ENCODE measurements at places on chromosomes 13 and 19.

GRCh38 chr19:1097810-1098176 is 2.6 kb upstream of the POLR2E start:
- no peak for DNase-seq

GRCh38 chr13:41971848-41972247 is 10.9 kb upstream of the VWA8 start:
- no peak for DNase-seq

GRCh38 chr19:54155694-54156093 is 3.8 kb downstream of the LENG1 start:
- no peak for DNase-seq

- DNase-seq, result peak; percentile 93
Observed at GRCh38 chr19:38769635-38770211, 3.6 kb downstream of the LGALS7 start.

- no peak for DNase-seq
Observed at GRCh38 chr13:80029170-80029569, 311.8 kb downstream of the SPRY2 start.

GRCh38 chr19:51799034-51799773 is 4.2 kb downstream of the FPR3 start:
- DNase-seq, result no peak

DNA sequence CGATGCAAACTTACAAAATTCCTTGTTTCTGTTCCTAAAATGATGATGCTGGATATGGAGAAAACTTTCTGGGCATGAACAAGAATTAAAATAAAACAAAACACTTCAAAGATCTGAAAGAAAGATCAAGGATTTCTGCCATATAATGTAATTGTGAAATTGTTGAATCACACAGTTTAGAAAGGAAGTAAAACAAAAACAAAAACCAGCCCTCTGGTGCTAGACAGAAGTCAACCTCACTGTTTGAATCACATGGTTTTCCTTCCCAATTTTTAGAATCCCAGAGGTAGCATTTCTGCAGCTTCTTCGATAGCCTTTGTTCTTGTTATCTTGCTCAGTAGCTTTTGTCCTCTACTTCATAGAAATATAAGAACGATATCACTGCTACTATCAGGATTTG is 118.2 kb upstream of the ARGLU1 start:
- no peak for DNase-seq

DNA sequence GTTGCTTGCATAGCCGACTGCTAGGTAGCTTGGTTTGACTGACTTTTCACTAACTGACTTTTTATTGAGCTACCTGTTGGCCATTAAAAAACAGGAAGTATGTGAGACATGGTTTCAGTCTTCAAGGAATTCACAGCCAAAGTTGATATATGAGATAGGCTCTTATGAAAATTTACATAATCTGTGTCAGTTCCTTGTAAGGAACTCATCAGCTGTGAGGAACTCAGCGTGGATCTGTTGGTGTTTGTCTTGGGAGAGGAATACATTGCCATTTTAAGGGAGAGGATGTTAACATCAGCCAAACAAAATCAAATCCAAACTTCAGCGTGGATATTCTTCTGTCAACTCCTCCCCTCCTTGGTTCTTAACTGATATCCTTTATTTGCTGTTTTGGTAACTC is 2.0 kb downstream of the RNF113B start:
- no peak for DNase-seq

DNA sequence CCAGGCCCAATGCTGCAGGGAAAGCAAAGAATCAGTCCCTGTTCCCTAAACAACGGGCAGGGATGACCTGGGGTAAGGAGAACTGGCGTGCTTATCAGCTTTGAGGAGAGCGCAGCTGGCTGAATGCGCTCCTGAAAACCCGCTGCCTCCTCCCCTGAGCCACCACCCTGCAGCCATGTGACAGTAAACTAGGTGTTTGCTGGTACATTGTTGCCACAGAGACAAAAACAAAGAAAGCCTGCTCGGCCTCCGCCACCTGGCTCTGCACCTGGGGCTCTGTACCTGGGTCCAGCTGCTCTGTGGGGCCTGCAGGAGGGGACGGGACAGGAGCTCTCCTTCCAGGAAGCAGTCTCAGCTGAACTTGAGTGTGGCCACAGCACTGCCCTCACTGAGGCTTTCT is 21.8 kb downstream of the MCF2L start:
- DNase-seq, result no peak

DNA sequence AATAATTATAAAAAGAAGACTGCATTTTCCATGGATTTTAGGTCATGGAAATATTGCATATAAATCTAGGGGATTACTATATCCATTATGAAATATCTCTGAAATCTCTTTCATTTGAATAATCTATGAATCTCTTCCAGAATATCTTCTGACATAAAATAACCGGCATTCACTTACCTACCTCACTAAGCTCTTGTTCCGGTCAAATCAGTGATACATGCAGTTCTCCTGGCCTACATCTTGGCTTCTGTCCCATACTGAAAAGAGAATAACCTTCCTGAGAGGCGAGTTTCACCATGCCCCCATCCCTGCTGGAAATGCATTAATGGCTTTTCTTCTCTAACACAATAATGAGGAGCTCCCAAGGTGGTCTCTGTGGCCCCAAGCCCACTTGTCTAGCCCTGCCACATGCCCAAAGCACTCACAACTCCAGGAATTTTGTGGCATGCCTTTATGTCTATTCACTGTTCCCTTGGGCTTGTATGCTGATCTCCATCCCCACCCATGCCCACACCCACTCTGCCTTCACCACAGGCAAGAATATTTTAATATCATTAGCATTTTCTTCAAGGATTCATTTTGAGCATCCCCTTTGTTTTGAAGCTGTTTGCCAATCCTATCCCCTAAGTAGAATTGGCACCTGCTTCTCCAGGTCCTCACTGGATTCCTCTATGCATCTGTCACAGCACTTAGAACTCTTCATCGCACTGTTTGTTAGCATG is 401.6 kb downstream of the COG6 start:
- DNase-seq, result no peak

DNA sequence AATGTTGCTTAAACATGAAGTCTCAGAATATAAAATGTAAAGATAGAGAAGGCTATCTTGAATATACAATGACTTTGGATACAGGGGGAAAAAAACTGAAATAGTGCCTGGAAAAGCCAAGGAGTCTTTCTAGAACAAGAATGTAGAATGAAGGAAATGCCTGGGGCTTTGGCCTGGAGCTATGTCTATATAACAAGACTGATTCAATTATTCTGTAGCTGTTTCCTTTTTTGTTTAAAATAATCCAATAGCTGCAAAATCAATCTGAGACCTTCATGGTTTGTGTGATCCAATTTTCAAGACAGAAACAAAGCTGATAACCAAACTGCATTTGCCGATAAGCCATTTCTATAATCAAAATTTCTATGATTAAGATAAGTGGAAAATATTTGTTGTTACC is 530.9 kb upstream of the NBEA start:
- DNase-seq, result no peak

GRCh38 chr13:91136806-91137205 is 210.7 kb upstream of the MIR17HG start:
- DNase-seq, result no peak

GRCh38 chr19:17025991-17026658 is 485 bp downstream of the CPAMD8 start:
- no peak for DNase-seq

- no peak for DNase-seq
Observed at GRCh38 chr13:113934576-113934975, 39.3 kb downstream of the C13orf46 start.

- no peak for DNase-seq
Observed at GRCh38 chr19:57314146-57314545, 6.1 kb upstream of the ZNF543 start.

GRCh38 chr19:6778386-6778785 is 5.9 kb downstream of the VAV1 start:
- no peak for DNase-seq

- DNase-seq, result peak; percentile 35
Observed at GRCh38 chr13:24220086-24220703, 59.7 kb downstream of the SPATA13 start.

GRCh38 chr19:40147693-40148347 is 43.4 kb upstream of the MAP3K10 start:
- no peak for DNase-seq

GRCh38 chr13:92175330-92175729 is 776.9 kb downstream of the GPC5 start:
- DNase-seq, result no peak

DNA sequence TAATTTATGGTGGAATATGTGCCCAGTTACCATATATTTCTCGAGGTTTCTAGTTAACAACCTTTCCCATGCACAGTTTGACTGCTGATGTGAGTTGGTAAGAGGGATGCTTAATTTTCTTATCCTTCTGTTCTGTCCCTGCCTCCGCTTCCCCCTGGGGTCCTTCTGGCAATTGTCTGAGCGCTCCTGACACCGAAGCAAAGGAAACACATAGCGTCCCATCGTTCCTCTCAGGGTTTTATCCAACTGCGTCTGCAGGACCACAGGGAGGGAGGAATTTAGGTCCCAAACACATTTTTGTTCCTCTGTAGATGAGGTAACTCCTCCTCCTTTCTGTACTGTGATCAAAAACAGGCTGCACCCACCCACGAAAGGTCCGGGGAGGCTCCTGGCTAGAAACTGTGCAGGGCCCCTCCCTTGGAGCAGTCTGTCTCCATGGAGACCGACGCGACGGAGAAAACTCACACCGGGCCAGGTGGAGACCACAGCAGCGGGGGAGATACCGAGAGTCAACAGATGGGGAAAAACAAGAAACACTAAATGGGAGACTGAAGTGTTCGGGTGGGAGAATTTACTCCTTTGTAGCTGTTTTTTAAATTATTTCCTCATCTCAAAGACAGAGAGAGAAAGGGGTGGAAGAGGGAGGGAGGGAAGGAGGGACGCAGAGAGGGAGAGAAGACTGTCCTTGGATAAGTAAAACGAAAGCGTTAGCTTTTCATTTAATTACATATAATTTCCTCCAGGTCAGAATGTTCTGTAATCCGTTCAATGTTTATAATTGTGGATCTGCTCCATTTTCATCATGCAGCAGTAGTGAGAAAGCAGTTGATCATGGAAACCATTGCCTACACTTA is 191.8 kb upstream of the NBEA start:
- no peak for DNase-seq

DNA sequence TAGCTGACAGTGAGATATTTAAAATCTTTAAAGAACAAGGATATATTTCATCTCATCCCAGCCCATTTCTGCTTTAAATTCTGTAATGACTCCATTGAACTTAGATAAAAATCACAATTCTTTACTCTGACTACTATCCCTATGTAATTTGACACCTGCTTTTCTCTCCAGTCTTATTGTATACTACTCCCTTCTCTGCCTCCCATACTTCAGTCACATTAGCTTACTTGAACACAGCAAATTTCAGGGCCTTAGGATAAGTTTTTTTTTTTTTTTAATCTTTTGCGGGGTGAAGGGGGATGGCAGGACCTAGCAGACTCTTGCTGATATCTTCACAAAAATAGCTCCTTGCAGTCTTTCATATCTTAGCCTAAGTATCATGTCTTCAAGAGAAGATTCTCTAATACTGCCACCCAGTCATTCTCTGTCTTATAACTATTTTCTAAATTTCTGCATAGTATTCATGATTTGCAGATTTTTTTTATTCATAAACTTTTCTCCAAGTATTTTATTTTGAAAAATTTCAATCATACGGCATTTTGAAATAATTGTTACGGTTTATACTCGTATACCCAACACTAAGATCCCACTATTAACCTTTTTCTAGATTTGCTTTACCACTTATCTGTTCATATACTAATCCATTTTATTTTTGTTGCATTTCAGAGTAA is 151.4 kb downstream of the PCCA start:
- DNase-seq, result no peak

DNA sequence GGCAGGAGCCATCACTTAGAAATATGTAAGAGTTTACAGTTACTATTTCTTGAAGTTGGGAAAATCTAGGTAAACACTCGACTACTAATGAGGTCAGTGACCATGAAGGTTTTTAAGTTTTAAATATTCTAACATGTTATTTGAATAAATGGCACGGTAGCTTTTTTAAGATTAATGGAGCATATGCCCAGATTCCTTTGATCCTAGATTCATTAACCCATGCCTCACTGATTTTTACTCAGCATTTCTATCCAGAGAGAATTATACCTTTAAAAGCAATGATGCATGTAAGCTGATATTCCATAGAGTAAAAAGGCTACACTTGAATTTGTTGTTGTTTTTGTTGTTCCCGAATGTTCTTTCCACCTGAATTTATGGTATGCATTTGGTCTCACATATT is 541.4 kb downstream of the DACH1 start:
- DNase-seq, result no peak

GRCh38 chr19:42471554-42472249 is 29.0 kb upstream of the CXCL17 start:
- no peak for DNase-seq

DNA sequence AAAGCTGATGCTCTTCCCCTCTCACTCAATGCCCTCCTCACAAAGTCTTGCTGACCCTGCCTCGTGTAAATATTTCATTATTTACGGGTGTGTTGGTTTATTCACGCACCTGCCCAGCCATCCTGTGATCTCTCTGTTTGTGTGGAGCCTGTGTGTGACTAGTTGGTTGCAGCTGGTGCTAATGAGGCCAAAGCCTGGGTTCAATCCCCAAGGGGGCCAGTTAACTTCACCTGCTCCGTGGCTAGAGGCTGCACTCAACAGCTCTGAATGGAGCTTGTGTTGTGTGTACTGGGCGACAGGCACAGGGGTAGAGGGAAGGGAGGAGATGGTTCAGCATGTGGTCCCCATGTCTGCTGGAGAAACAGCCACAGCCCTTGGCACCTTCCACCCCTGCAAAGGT is 109.5 kb downstream of the DNAJC15 start:
- DNase-seq, result no peak

- DNase-seq, result no peak
Observed at GRCh38 chr19:33673258-33673875, 51.6 kb downstream of the CHST8 start.

DNA sequence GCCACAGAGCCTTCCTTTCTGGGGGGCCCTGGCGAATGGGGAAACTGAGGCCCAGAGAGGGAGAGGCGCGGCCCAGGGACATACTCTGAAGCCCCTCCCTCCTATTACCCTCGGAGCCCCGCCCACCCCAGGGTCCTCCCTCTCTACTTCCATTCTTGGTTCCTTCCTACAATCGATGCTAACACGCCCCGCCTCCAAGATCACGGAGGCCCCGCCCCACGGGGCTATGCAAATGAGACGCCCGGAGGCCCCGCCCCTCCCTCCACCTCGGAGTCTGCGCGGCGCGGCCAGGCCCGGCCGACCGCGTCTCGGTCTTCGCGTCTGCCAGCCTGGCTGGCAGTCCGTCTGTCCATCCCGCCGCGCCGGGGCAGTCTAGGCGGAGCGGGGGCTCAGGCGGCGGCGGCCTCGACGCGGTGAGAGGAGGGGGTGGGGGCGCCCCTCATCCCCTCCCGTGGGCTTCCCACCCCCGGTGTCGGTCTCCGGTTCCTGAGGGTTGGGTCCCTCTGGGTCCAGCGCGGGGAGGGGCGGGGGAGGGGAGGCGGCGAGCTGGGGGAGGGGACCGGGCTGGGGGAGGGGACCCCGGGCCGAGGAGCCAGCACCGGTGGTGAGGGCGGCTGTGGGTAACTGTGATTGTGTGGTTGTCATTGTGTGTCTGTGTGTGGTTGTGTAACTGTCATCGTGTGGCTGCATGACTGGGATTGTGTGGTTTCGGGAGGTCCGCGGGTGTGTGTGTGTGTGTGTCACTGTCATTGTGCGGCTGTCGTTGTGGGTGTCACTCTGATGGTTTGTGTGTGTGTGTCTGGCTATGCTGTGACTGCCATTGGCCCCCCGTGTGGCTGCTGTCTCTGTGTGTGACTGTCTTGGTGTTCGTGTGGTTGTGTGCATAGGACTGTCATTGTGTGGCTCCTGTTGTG is at the start of gene PLPPR2:
TSS of gene PLPPR2 (plus strand) at position 273 of the 914 bp plus-strand sequence. CDS start 2,242 bp downstream, outside the sequence.
- DNase-seq, result peak; percentile 74

GRCh38 chr13:112897603-112897955 is 71.4 kb upstream of the MCF2L start:
- no peak for DNase-seq

Data from activated T-cell treated with anti-CD3 and anti-CD28 coated beads, Interleukin-2, amount 50 U/mL, for 4 hours (primary cell).